CD8-positive, alpha-beta memory T cell (primary cell): ENCODE measurements at places on chromosomes 11 and 22. TPM values are rescaled to one million over a fixed set of nuclear protein-coding genes. Genes with fewer than 3 reads are reported as not detected.

Gene NOX4
- total RNA-seq: not detected

DNA sequence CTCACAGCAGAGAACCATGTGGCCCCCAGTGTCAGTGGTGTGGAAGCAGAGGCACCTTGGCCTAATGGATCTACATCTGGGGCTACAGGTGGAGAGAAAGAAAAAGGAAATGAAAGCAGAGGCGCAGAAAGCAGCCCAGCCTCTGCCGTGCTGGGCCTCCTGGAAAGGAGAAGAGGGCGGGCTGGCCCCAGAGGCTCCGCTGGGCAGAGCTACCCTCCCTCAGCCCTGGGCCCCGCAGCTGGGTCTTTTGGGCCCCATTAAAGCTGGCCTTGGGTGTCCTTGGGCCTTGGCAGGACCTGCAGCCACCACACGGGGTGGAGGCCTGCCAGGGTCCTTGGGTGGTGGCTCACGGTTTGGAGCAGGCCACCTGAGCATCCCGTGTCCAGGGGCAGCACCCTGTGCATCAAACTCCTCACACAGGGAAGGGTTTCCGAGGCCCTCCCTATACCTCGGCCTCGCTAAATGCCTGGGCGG lies 31.6 kb upstream of the GAL start:
- H3K27ac ChIP-seq: no peak overlapping the region
- no peaks in the 10 kb centered on the region for H3K4me1 ChIP-seq
- no peaks in the 10 kb centered on the region for H3K27me3 ChIP-seq
- no peaks in the 10 kb centered on the region for H3K36me3 ChIP-seq

- no peaks in the 10 kb centered on the region for H3K4me1 ChIP-seq
- no peaks in the 10 kb centered on the region for H3K36me3 ChIP-seq
- DNase-seq: no peak
- H3K27ac ChIP-seq: no peak overlapping the region
- H3K4me3 ChIP-seq: no peak overlapping the region
These were observed 191.9 kb upstream of the DDI1 start for GRCh38 chr11:103844327-103845215.

- H3K4me3 ChIP-seq: no peak overlapping the region
- H3K4me1 ChIP-seq: no peaks in the 10 kb centered on the region
- H3K27me3 ChIP-seq: no peaks in the 10 kb centered on the region
- no peak overlapping the region for H3K27ac ChIP-seq
- no peaks in the 10 kb centered on the region for H3K36me3 ChIP-seq
These were observed 32.5 kb downstream of the MRGPRX2 start for GRCh38 chr11:19027829-19028595.

Gene ANO5
- total RNA-seq: not detected

- H3K4me1 ChIP-seq: peaks cover 11% of the 10 kb centered on the region
- H3K4me3 ChIP-seq: no peak overlapping the region
- no peak overlapping the region for H3K27ac ChIP-seq
- no peaks in the 10 kb centered on the region for H3K27me3 ChIP-seq
- DNase-seq: no peak
- no peaks in the 10 kb centered on the region for H3K36me3 ChIP-seq
These were observed 30.9 kb downstream of the ZBTB16 start for GRCh38 chr11:114090225-114090910.

- H3K27ac ChIP-seq: no peak overlapping the region
- no peaks in the 10 kb centered on the region for H3K27me3 ChIP-seq
- H3K4me1 ChIP-seq: no peaks in the 10 kb centered on the region
- no peak overlapping the region for H3K4me3 ChIP-seq
- no peaks in the 10 kb centered on the region for H3K36me3 ChIP-seq
- no peak for DNase-seq
These were observed 72.5 kb downstream of the SWAP70 start for GRCh38 chr11:9736365-9736764.

Gene APOBEC3G
- total RNA-seq: 158 TPM

DNA sequence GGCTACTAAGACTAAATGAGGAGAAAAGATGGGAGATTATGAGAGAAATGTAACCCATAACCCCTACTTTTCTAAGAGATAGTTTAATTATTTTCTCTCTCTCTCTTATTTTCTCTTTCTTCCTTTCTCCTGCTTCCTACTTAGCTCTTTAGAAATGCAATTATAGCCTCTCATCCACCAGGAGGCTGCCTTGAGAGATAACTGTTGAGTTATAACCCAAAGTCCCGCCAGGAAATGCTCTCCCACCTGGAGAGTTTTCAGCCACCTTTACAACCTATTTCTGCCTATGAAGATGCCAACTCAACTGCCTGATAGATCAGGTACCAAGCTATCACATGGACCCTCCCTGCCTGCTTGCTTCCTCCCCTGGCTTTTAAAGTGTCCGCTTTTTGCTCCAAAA lies 34.0 kb upstream of the TMEM123 start:
- no peak overlapping the region for H3K27ac ChIP-seq
- no peaks in the 10 kb centered on the region for H3K36me3 ChIP-seq
- no peak overlapping the region for H3K4me3 ChIP-seq
- no peaks in the 10 kb centered on the region for H3K4me1 ChIP-seq
- H3K27me3 ChIP-seq: no peaks in the 10 kb centered on the region

DNA sequence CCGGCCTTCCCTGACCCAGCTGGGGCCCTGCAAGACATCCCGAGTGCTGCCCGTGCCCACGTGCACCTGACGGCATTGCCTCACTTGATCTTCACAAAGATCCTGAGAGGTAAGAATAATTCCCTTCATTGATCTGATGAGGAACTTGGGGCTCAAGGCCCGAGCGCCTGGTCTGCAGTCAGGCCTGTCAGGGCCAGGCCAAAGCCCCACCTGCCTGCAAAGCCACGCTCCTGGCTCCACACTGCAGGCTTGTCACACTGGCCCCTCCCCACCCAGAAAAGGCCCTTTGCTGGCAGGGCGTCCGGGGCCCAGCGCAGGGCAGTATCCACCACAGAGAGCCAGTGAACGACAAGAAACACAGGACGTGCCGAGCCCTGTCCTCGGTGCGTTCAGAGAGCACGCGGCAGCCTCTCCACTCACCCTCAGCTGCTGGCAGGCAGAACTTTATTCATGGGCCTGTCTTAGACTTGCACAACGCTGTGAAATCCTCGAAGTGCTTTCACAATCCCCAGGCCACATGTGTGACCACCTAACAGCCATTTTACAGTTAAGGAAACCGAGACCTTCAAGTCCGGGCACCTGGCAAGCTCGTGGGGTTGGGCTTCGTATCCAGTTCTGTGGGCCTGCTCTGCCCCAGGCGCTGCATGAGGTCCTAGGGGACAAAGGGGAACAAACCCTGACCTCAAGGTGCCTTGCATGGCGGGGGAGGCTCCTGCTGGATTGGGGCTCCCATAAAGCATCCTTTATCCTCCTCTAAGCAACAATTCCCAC lies 14.8 kb downstream of the KIAA0930 start:
- H3K4me3 ChIP-seq: no peak overlapping the region
- no peak overlapping the region for H3K27ac ChIP-seq
- no peaks in the 10 kb centered on the region for H3K36me3 ChIP-seq
- no peak for DNase-seq
- no peaks in the 10 kb centered on the region for H3K27me3 ChIP-seq

GRCh38 chr11:62542750-62543567 lies 3.6 kb downstream of the AHNAK start:
- no peaks in the 10 kb centered on the region for H3K27me3 ChIP-seq
- peak overlapping the region; percentile 96 for H3K27ac ChIP-seq
- DNase-seq: peak; percentile 70
- peaks cover 72% of the 10 kb centered on the region for H3K4me1 ChIP-seq
- peak overlapping the region; percentile 76 for H3K4me3 ChIP-seq

DNA sequence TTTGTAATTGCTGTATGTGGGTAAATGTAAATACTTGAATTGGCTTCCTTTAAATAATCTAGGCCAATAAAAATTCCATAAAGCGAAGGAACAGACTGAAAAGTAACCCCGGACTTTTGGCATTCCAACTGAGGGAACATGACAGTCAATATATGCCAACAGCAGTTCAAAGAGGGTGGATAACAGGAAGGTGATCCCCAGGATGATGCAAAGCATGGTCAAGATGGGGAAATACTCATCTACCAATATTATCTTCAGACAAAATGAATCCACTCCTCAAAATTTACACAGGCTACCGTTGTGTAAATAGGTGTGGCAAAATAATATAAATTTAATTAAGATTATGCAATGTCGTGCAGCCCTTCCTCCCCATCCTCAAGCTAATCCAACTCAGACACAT lies 56.9 kb downstream of the BBOX1 start:
- no peaks in the 10 kb centered on the region for H3K27me3 ChIP-seq
- H3K27ac ChIP-seq: no peak overlapping the region
- H3K4me1 ChIP-seq: no peaks in the 10 kb centered on the region
- DNase-seq: no peak

DNA sequence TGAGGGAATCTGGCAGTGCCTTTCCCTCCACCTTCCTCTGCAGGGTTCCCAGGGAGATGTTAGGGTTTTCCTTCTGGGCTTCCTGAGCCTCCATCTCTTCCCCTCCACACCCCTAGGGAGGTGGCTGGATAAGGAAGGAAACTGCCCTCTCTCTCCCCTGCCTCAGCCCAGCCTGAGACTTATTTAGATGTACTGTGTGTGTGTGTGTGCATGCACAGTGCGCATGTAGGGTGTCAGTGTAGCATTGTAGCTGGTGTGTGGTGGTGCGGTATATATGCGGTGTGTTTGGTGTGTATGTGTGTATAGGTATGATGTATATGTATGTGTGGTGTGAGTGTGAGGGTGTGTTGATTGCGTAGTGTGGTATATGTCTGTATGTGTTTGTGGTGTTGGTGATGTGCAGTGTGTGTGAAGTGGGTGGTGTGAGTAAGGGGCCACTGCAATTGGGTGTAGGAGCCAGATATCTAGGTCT lies 1.5 kb downstream of the FXYD6 start:
- peaks cover 32% of the 10 kb centered on the region for H3K4me1 ChIP-seq
- no peak for DNase-seq
- H3K27ac ChIP-seq: no peak overlapping the region
- peak overlapping the region; percentile 59 for H3K4me3 ChIP-seq

GRCh38 chr11:62444835-62445234 lies 26.0 kb downstream of the SCGB1A1 start:
- no peaks in the 10 kb centered on the region for H3K36me3 ChIP-seq
- no peak overlapping the region for H3K27ac ChIP-seq
- H3K27me3 ChIP-seq: no peaks in the 10 kb centered on the region
- H3K4me3 ChIP-seq: no peak overlapping the region

DNA sequence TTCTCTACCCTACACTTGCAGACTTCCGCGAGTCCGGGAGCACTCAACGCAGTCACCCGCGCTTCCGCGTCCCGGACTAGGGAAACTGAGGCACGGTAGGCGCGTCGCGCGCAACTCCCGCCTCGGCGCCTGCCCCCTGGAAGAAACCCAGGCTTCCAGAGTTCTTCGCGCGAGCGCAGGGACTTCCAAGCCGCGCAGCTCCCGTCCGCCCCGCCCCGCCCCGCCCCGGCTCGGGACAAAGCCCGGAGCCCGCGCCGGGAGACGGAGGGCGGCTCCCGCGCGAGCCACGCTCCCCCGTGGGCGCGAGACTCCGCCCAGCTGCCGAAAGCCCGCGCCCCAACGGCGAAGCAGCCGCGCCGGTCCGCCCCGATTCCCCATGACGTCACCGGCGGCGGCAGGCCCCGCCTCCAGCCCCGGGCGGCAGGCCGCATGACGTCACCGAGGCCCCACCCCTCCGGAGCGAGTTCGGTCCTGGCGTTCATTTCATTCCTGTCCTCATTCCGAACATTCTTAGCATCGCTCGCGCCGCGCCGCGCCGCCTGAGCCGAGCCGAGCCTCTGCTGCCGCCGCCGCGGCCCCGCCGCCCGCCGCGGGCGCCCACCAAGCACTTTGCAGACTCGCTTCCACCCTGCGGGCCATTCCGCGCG lies at the start of gene TEAD1:
TEAD1 (plus strand) TSS at position 498 of the 647 bp plus-strand sequence.
- peak within 1 kb of the TSS; percentile 68 for H3K27ac ChIP-seq
- peak within 1 kb of the TSS; percentile 61 for H3K4me3 ChIP-seq
- no peaks in the 10 kb centered on the region for H3K36me3 ChIP-seq
- H3K27me3 ChIP-seq: peaks cover 38% of the 10 kb centered on the region

GRCh38 chr11:90250970-90251369 lies 28.1 kb upstream of the CHORDC1 start:
- no peak overlapping the region for H3K4me3 ChIP-seq
- no peaks in the 10 kb centered on the region for H3K27me3 ChIP-seq
- no peaks in the 10 kb centered on the region for H3K36me3 ChIP-seq
- H3K27ac ChIP-seq: no peak overlapping the region
- no peak for DNase-seq

Gene CBX6
- total RNA-seq: 171 TPM

Gene FAM227A
- total RNA-seq: 0.92 TPM

- no peaks in the 10 kb centered on the region for H3K36me3 ChIP-seq
- no peak for DNase-seq
- no peak overlapping the region for H3K27ac ChIP-seq
- no peak overlapping the region for H3K4me3 ChIP-seq
- no peaks in the 10 kb centered on the region for H3K27me3 ChIP-seq
- peaks cover 13% of the 10 kb centered on the region for H3K4me1 ChIP-seq
These were observed 93.7 kb downstream of the FCHSD2 start for GRCh38 chr11:73048446-73048845.

DNA sequence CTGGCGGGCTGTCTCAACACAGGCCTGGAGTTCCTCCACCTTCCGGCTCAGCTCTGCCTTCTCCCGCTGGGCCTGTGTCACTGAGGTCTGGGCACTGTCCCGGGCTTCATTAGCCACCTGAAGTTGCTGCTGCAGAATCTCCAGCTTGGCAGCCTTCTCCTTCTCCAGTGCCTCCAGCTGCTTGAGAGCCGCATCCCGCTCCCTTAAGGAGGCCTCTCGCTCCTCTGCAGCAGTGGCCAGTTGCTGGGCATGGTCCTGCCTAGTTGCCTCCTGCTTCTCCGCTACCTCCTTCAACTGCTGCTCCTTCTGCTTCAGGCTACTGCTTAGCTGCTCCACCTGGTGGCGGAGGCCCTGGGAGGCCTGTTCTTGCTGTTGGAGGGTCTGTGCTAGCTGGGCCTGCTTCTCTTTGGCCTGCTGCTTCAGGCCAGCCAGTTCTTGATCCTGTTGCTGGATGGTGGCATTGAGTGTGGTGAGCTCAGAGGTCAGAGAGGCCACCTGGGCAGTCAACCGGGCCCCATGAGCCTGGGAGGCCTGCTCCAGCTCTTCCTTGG lies 16.9 kb downstream of the IL18BP start:
- no peak overlapping the region for H3K4me3 ChIP-seq
- no peaks in the 10 kb centered on the region for H3K4me1 ChIP-seq
- H3K36me3 ChIP-seq: peaks cover 94% of the 10 kb centered on the region

DNA sequence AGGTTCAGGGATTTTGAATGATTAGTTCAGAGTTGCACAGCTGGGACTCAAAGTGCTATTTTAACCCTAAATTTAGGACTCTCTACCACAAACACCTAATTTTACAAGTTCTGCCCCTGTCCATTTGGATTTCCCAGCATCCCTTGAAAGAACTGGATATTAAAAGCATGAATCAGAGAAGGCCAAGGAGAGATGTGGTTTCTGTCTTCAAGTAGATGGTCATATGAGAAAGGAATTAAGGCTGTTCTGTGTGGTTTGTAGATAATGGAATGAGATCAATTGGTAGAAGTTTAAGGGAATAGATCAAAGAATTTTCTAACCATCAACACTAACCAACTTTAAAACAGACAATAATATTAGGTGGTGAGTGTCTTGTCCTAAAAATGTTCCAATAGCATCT lies 106.4 kb upstream of the TENM4 start:
- H3K27ac ChIP-seq: no peak overlapping the region
- H3K36me3 ChIP-seq: no peaks in the 10 kb centered on the region
- no peaks in the 10 kb centered on the region for H3K27me3 ChIP-seq
- H3K4me1 ChIP-seq: no peaks in the 10 kb centered on the region
